ENCODE measurements at places on chromosomes 5 and 9.

DNA sequence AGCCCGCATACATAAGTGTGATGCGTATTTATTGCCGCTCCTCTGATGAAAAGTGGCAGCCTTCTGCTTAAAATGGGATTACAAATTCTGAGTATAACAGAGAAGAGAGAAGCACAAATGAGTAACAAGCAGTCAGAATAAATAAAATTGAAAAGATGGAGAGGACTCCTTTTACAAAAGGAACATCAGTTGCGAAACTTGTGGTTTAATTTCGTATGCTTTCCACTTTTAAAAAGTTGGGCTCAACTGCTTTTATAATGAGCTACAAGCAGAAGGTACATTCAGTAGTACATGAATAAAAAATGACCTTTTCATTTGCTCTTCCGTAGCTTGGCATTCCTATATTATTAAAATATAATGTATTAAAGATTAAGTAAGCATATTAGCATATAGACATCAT lies 320.0 kb downstream of the FBXL17 start:
- DNase-seq = no peak

GRCh38 chr9:111925784-111926183 lies 29.2 kb downstream of the UGCG start:
- no peak for DNase-seq

DNA sequence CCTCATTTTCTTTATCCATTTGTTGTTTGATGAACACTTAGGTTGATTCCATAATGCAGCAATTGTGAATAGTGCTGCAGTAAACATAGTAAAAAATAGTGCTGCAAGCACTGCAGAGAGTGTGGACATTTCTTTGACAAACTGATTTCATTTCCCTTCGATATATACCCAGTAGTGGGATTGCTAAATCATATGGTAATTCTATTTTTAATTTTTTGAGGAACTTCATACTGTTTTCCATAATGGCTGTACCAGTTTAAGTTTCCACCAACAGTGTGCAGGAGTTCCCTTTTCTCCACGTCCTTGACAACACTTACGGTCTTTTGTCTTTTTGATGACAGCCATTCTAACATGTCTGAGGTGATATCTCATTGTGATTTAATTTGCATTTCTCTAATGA lies 138.2 kb upstream of the PLPPR1 start:
- no peak for DNase-seq

- no peak for DNase-seq
These were observed 25.2 kb upstream of the TNFAIP8 start for GRCh38 chr5:119330367-119331183.

DNA sequence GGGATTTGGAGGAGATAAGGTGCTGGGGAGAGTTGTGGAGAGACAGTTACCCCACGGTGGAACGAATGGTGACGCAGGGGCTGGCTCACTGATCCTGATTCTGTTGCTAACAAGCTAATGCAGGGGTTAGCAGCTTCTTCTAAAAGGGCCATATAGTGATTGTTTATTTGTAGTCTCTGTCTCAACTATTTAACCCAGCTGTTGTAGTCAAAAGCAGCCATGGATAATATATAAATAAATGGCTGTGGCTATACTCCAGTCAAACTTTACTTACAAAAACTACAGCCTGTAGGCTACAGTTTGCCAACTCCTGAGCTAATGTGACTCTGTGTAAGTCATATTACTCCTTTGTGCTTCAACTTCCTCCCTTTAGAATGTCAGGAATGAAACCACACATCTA lies 21.8 kb downstream of the STOM start:
- DNase-seq = no peak

- no peak for DNase-seq
These were observed 384.0 kb upstream of the IRX4 start for GRCh38 chr5:2266641-2267240.

- no peak for DNase-seq
These were observed 38.9 kb upstream of the SLC2A8 start for GRCh38 chr9:127358023-127358535.
